ENCODE measurements at places on chromosomes 2 and 18. TPM values are rescaled to one million over a fixed set of nuclear protein-coding genes. Genes with fewer than 3 reads are reported as not detected.

GRCh38 chr18:159037-159652 lies 788 bp downstream of the USP14 start:
- DNase-seq, result no peak

DNA sequence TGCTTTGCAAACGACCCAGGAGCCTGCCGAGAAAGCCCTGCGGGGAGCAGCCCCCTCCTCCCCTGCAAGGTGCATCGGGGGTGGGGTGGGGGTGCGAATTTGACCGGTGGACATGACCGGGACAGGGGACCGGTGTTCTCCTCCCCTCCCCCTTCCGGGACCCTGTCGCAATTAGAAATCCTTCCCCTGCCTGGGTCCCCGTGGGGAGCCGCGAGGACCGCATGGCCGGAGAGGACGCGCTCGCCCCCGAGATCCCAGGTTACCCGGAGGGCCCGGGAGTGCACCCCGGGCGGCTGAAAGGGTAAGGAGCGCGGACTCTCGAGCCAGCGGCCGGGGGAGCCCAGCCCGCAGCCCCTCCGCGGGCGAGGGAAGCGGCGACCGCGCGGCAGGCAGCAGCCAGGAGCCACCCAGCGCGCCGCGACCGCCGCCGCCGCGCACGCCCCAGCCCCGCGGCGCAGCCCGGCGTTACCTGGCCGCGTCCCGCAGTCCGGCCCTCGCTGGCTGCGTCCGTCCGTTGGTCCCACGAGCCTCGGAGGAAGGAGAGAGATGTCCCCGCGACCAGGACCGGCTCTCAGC lies 482 bp downstream of the DLGAP1 start:
- no peak for DNase-seq

ALLC gene
- polyA plus RNA-seq, result not detected

CLIP4 gene
- polyA plus RNA-seq, result 35.8 TPM

Data from CD8-positive, alpha-beta memory T cell (primary cell).